ENCODE measurements at places on chromosomes 3 and 15.

DNA sequence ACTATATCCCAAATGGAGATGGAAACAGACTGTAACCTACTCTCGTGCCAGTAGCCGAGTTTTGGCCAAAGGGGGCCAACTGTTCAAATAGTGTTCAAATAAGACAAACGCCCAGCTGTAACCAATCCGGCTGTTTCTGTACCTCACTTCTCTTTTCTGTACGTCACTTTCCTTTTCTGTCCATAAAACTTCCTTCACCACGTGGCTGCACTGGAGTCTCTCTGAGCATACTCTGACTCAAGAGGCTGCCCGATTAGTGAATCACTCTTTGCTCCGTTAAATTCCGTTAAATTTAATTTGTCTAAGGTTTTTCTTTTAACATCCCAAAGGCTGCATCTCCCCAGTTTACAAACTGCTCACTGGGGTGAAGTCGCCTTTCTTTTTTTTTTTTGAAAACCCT is 219.2 kb upstream of the P2RY1 start:
- no peak for DNase-seq

DNA sequence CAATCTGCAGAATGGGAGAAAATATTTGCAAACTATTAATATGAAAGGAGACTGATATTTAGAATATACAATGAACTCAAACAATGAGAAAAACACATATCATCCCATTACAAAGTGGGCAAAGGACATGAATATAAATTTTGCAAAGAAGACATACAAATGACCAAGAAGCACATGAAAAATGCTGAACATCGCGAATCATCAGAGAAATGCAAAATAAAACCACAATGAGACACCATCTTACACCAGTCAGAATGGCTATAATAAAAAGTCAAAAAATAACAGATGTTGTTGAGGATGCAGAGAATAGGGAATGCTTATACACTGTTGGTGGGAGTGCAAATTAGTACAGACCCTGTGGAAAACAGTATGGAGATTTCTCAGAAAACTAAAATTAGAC is 83.6 kb downstream of the RAP2B start:
- DNase-seq: no peak

DNA sequence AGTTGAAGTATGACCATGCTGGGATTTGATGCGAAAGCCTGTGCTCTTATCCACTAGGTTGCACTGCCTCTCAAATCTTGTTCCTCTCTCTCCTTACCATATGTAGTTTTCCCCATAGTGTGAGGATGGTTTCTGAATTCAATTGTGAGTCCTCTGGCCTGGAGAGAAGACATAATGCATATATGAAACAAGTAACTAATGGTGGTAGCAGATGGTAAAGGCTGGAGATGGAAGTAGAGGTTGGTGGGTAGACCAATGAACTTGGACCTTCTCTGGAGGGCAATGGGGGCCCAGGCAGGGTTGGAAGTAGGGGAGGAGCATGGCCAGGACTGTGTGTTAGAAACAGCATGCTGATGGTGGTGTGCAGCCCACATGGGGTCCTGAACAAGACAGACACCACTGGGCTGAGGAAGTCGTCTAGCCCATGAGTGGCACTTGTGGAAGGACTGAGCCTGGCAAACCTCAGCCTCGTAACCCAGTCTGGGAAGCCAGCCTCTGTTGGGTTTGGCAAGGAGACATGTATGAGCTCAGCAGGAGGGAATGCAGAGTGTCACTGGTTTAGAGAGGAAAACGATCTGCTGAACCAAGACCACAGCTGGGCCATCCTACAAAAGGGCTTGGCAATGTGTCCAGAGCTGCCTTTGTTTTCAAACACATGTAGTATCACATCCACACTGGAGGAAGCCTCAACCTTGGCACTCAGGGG is 18.5 kb upstream of the LMCD1 start:
- DNase-seq: peak; percentile 37

- no peak for DNase-seq
Measured at GRCh38 chr3:63910891-63911290, 1.3 kb downstream of the SCAANT1 start.

GRCh38 chr3:142216321-142216720 is 9.1 kb downstream of the GK5 start:
- DNase-seq: no peak

GRCh38 chr3:176167272-176167671 is 1030.0 kb downstream of the TBL1XR1 start:
- peak; percentile 88 for DNase-seq

DNA sequence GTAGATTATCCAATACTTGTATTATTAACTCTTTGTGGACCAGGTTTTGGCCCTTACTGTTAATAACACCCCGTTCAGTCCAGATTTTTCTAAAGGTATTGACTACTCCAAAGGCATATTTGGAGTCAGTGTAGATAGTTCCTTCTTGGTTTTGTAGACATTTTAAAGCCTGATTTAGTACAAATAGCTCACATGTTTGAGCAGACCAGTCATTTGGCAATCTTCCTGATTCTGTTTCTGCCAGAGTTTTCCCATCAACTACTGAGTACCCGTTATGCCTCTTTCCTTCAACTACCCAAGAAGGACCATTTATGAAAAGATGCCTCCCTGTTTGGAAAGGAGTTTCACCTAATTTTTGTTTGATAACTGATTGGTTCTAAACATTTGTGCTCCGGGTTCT is 82.0 kb downstream of the CHCHD4 start:
- no peak for DNase-seq

GRCh38 chr3:16072420-16073110 is 101.9 kb upstream of the GALNT15 start:
- no peak for DNase-seq

DNA sequence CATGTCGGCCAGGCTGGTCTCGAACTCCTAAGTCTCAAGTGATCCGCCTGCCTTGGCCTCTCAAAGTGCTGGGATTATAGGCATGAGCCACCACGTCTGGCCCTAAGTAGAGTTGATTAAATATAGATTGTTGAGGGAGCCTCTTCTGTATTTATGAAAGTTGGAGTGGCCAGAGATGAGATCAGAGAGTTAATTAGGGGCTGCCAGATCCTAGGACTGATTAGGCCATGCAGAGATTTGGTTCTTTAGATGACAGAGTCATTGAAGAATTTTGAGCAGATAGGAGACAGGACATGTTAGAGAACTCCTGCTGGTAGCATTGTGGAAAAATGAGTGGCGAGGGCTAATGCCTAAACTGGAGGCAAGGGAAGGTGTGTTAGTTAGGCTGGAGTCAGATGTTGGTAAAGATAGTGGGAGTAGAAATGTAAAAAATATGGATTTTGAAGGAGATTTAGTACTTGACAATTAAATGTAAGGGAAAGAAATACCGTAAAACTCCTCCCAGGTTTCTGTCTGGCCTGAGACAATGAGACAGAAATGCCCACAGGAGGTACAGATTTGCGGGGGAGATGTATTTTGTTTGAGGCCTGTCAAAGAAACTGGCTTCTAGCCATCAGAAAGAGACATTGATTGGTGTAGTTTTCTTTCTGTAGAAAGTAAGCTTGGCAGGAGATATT is 23.4 kb downstream of the SACM1L start:
- peak; percentile 91 for DNase-seq

DNA sequence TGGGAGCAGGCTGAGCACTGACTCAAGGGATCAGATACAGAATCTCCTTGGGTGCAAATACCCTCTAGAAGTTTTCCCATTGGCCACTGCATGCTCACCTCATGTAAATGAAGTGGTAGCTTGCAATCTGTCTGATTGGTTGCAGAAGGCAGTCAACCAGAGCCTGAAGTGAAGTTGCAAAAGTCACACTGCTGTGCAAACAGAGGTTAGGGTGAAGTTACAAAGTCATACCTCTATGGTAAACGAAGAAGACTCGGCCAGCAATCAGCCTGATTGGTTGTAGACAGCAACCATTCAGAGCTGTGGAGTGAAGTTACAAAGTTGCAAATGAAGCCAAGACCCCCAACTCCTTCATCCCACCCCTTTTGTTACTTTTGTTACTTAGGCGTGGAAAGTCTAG is 27.1 kb downstream of the STARD9 start:
- DNase-seq: no peak

GRCh38 chr15:90305932-90306331 is 40.5 kb downstream of the NGRN start:
- no peak for DNase-seq

GRCh38 chr15:51926809-51927208 is 44.8 kb downstream of the LEO1 start:
- DNase-seq: no peak

- no peak for DNase-seq
Measured at GRCh38 chr15:62453375-62453774, 288.3 kb upstream of the C2CD4B start.

DNA sequence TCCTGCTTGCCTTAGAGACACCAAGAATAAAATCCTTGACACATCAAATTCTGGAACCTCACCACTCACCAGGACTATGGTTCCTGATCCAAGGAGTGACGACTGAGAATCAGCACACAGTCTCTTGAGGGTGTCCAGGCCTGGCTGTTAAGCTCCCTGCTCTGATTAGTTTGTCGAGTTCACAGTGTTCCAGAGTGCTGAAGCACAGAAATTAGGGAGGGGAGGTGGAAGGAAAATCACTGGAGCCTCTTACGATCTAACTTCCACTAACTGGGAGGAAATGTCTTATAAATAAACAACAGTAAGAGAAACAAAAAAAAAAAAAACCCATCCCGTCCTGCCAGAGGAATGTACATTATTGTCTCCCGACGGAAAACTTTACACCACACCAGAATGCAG is 330.2 kb downstream of the TIGIT start:
- DNase-seq: no peak

DNA sequence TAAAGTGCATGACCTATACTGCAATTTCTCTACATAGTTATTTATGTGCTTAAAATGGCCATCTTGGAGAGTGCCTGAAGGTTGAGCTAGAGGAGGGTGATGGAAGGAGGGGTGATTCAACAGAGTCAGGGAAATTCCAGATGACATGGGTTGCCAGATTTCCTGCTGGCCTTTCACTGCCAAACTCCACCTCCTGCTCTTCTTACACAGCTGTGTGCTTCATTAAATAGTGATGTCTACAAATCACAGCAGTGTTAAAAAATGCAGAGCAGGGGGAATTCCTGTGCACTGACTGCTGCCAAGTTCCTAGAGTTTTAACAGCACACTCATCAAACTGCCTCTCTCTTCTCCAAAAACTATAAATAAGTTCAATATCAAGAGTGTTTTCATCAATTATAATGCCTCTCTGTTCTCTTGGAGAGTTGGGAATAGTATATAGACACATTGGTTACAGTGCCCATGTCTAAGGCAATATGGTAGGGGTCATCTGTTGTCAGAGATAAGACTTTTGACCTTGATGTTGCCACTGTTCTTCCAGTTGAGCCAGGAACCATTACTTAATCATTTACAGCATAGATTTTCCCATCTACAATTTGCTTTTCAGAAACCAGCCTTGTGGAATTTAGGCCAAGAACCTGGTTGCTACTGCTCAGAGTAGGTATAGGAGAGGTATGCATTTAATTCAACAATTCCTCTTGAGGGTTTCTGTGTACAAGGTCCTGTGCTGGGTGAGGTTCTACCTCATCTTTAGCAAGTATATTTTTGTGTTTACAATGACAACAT is 79.6 kb downstream of the TP63 start:
- DNase-seq: peak; percentile 62

DNA sequence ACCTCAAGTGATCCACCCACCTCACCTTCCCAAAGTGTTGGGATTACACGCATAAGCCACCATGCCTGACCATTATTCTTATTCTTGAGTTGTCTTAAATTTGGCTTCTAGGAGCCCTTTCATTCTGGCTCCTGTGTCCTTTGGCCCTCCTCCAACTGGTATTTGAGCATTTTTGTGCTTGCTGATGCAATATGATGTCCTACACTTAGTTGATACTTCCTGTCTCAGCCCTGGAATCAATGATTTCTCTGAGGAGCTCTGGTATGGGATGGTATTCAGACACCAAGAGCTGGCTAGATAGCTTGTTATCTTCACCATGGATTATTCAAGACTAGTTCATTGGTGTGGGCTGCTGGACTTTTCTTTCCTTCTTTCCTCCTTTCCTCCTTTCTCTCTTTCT is 25.4 kb downstream of the ZNF621 start:
- DNase-seq: no peak

- DNase-seq: no peak
Measured at GRCh38 chr3:137641879-137642704, 122.0 kb upstream of the SOX14 start.
